CD4-positive, alpha-beta T cell treated with Interleukin-6 at 100 ng/mL for 8 hours (primary cell): ENCODE measurements at places on chromosomes 1 and 21.
A peak's percentile ranks its signal among the peaks of the same experiment; 100 is the strongest.

GRCh38 chr21:34550182-34550799, 38.3 kb upstream of the KCNE1 start:
- no peak for DNase-seq

- DNase-seq: no peak
These were observed 480.4 kb upstream of the CAMK1G start for GRCh38 chr1:209103092-209103491.

- DNase-seq: no peak
These were observed 625.8 kb downstream of the BRINP3 start for GRCh38 chr1:189851806-189852367.

DNA sequence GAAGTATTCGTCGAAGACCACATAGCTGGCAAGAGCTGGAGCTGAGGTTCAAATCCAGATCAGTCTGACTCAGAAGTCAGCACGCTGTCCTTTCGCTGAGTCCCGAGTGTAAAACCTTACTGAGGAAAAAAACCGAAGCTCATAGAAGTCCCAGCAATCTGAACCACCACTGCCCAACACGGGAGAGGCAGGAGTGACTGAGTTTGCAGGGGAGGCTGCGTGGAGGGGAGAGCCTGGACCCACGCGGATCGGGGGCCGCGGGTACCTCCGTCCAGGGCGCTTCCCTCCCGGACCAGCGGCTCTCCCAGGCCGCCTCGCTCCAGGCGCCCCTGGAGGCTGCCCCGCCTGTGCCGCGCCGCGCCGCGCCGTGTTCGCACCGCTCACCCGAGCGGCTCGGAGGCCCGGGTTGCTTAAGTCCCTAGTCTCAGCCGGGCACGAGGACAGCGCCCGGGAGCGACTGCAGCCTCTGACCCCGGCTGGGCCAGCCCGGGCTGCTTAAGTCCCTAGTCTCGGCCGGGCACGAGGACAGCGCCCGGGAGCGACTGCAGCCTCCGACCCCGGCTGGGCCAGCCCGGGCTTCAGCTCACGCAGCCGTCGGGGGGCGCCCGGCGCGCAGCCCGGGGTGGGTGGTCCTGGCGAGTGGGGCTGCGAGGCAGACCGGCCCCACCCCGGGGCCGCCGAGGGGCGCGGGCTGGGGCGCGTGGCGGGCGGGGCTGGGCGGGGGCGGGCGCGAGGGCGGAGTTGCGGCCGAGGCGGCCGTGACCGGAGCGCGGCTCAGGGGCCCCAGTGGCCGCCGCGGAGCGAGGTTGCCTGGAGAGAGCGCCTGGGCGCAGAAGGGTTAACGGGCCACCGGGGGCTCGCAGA, at the start of gene ADAMTSL4:
TSS of gene ADAMTSL4 (plus strand) at position 777 of the 864 bp plus-strand sequence. CDS start 2,881 bp downstream, outside the sequence.
- DNase-seq: no peak

DNA sequence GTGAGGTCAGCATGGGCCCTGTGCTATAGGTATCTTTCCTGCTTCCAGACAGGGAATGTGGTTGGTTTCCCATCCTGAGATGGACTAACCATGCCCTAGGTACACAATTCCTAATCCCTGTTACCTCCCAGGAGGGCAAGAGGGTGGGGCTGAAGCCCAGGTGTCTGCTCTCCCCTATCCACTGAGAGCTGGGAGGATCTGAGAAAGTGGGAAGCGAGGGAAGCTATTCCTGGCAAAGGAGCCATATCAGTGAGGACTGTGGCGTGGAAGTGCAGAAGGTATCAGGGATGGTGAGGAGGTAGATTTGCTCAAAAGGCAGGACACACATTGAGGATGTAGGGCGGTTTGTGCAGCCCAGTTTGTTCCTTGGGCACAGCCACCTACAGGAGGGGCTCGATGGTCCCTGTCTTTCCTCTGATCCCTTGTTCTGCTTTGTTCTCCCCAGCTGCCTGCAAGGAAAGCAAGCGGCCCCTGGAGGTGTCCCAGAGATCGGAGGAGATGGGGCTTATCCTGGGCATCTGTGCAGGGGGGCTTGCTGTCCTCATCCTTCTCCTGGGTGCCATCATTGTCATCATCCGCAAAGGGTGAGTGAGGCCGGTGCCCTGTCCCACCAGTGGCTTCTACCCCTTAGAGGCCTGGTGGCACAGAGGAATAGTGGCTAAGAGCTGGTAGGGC, 48.1 kb downstream of the PTPRU start:
- DNase-seq: no peak

GRCh38 chr1:46747683-46748288, 28.9 kb upstream of the EFCAB14 start:
- no peak for DNase-seq

DNA sequence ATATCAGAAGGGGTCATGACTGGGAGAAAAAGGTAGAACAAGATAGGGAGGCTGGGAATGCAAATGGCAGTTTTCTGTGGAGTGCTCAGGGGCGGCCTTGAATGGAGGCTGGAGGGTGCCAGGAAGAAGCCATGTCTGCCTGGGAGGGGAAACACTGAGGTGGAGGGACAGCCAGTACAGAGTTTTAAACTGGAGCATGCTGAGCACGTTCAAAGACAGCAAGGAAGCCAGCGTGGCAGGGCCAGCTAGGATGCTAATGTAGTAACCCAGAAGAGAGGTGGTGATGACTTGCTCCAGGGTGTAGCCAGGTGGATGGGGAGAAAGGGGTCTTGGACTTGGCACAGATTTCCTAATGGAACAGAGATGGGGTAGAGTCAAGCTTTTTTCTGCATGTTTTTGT, 445.8 kb upstream of the VAMP3 start:
- DNase-seq: no peak

GRCh38 chr1:237713916-237714315, 176.8 kb downstream of the ZP4 start:
- DNase-seq: no peak

DNA sequence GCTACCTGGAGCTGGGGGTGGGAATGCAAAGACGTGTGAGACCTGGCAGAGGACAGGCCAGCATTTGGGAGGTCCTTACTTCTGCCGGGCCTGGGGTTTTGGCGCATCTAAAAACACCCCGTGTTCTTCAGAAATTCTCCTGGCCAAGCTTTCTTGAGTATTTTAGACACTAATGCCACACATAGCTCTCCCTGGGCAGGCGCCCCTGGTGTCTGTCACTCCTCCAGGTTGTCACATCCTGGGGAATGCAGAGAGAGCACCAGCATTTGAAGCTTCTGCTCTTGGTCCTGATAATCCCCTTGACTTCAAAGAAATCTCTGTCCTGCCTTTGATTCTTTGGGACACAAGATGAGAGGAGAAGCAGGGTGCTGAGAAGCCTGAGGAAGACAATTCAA, 6.0 kb downstream of the CAPN9 start:
- no peak for DNase-seq

GRCh38 chr1:210251680-210252490, 19.3 kb downstream of the SERTAD4 start:
- DNase-seq: no peak

DNA sequence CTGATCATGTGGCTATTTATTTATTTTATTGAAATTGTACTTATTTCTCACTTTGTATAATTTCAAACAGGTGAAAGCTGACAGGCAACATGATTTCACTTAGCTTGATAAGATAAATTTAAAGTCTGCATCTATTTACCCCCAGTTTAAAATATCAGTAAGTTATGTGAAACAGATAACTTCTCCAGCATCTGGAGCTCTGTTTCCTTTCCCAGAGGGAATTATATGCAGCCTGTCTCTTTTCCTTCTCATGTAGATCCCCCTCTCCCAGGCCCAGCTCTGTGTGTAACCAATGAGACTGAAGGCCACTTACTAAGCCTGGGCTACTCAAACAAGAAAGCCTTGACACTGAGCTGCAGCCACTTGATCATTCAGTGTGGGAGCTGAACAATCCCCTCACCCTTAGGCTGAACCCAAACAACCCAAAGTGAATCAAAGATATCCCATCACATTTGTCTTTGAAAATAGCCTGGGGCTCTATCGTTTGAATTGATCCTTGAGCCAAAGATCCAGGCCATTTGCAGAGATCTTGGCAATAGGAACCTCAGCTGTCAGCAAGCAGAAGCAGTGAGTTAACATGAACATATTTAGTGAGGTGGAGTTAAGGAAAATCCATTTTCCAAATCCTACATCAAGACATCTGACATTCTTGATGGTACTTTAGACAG, 383.9 kb downstream of the TGFB2 start:
- no peak for DNase-seq

DNA sequence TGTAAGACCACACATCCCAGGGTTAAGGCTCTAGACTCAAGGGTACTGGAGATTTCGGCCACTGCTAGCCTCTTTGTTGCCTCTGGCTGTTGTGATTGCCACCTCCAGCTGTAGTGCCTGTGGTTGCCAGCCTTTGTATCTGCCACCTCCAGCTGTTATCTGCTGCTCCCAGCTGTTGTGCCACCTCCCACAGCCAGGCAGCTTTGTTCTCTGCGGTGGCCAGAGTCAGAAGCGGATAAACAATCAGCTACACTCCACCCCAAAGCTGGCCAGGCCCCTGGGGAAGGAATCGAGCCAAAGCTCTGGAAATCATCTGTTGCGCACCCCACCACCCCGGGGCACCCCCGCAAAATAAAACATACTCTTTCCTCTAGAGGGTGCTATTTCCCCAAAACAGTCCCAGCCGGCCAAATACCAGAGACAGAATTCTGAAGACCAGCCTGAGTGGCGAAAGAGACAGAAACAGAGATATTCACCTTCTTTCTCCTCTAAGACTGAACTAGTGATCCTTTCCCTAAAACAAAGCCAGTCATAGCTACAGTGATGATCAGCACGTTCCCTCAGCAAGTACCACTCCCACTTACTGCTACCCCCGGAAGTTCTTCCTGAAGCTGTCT, 14.8 kb upstream of the PIGM start:
- peak; percentile 38 for DNase-seq

GRCh38 chr1:10813799-10814198, 17.4 kb upstream of the CASZ1 start:
- no peak for DNase-seq

GRCh38 chr1:42144711-42145388, 8.4 kb upstream of the GUCA2B start:
- no peak for DNase-seq

GRCh38 chr21:42676808-42677207, 23.4 kb downstream of the PDE9A start:
- DNase-seq: no peak

DNA sequence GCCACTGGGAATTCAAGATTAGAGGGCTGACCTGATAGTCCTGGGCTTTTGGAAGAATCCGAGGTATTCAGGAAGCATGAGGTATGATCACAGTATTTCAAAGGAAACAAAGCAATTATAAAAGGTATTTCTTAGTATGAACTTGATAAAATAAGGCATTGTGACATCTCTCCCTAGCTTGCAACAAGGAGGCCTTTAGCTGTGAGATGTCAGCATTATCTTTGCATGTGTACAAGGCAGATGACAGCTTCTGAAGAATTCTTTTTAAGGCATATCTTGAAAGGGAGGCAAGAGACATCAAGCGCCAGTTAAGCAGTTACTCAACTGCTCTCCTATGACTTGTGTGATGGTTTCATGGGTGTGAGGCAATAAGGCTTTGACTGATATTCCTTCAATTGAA, 1123.7 kb downstream of the PLA2G4A start:
- DNase-seq: no peak

DNA sequence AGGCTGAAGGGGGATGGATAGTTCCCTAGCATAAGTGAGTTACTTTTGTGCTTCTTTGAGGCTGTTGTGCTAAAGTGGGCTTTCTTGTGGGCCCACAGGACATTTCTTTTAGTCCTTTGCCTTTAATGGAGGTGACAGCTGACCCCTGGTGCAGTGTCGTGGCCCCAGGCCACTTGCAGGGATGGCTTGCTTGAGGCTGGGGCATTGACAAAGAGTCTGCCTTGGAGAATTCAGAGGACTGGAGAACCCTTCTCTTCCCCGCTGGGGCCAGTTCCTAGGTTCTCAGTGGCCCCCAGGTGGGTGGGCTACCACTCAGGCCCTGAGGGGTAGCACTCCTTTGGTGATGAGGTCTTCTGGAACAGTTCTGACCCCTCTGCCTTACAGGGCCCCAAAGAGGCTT, 12.8 kb downstream of the ABCG1 start:
- DNase-seq: no peak

DNA sequence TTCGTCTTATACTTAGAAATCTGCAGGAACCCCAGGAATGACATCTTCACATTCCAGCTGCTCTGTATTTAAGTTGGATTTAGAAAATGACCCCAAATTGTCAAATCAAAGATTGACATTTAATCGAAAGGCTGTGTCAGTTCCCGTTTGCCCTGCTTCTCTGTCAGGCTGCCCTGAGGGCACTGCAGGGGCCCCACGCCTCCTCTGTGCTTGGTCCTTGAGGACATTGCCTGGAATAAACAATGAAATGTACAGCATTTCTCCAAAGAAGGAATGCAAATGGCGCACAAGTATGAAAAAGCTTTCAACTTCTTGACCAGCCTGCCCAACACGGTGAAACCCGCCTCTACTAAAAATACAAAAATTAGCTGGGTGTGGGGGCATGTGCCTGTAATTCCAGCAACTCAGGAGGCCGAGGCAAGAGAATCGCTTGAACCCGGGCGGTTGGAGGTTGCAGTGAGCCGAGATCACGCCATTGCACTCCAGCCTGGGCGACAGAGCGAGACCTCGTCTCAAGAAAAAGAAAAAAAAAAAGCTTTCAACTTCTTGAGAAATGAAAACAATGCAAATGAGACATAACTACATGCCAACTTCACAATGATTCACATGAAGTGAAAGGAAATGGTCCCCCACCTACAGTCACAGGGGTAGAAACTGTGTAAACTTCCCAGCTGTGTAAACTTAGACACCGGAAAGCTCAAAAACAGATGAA, 3.0 kb downstream of the TMPRSS3 start:
- DNase-seq: peak; percentile 48

DNA sequence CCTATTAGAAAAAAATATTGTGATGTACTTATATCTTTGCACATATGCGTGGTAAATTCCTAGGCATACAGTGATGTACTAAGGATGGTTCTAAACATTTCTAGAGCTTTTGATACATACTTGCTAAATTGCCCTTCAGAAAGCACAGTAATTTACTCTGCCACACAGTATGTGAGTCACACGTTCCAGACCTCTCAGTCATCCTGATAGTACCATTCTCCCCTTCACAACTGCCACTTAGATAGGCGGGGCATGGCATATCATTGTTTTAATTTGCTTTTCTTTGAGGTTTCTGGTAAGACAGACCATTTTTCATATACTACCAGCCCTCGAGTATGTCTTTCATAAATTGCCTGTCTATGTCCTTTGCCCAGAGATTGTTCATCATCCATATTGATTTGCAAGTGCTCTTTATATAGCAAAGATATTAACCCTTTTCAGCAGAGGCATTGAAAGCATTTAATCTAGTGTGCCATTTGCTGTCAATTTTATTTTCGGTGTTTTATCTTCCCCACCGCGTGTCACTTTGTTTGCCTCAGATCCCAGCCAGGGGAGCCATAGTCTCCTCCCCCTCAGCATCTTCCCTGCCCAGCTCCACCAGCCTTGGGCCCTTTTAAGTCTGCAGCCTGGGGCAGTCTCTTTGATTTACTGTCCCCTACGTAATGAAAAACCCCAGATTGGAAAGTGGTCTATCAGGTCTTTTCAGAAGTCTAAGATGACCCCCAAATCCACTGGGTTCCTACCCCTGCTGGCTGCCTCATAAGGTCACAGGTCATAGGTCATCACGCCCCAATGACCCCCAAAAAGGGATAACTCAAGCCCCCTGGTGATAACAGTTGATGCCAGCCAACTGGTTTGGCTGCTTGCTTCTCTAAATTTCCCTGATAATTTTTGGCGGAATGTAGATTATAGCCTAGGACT, 11.8 kb upstream of the PAX7 start:
- DNase-seq: no peak
